ENCODE measurements at places on chromosomes 13 and 19.
A peak's percentile ranks its signal among the peaks of the same experiment; 100 is the strongest.

DNA sequence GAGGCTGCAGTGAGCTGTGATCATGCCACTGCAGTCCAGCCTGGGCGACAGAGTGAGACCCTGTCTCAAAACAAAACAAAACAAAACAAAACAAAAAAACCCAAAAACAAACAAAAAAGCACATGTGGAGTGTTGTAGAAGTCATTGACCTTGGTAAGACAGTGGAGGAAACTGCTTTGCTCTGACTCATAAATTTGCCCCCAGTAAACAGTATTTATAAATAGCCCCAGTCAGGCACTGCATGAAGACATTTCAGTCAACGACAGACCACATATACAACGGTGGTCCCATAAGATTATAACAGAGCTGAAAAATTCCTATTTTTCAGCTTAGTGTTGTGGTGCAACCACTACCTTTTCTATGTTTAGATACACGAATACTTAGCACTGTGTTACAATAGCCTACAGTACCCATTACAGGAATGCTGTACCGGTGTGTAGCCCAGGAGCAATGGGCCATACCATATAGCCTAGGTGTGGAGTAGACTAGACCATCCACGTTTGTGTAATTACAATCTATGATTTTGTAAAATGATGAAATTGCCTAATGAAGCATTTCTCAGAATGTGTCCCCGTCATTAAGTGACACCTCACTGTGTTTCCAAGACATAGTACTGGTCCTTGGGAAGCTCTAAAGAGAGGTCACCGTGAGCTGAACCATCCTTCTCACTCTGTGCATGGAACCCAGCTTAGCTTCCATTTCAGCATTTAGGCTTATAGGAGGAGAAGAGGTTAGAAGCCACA, 1.1 kb downstream of the ARL11 start:
- DNase-seq = no peak

DNA sequence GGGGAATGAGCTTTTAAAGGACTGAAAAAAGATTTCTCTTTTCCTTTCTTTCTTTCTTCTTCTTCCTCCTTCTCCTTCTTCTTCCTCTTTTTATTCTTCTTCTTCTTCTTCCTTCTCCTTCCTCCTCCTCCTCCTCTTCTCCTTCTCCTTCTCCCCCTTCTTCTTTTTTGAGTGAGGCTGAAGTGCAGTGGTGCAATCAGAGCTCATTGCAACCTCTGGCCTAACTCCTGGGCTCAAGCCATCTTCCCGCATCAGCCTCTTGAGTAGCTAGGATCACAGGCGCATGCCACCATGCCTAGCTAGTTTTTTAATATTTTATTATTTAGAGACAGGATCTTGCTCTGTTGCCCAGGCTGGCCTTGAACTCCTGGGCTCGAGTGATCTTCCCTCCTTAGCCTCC, 120.9 kb upstream of the KL start:
- no peak for DNase-seq

GRCh38 chr19:8305798-8306197, 2.4 kb downstream of the CD320 start:
- no peak for DNase-seq

GRCh38 chr13:48449656-48450055, 36.7 kb upstream of the LPAR6 start:
- DNase-seq = no peak

DNA sequence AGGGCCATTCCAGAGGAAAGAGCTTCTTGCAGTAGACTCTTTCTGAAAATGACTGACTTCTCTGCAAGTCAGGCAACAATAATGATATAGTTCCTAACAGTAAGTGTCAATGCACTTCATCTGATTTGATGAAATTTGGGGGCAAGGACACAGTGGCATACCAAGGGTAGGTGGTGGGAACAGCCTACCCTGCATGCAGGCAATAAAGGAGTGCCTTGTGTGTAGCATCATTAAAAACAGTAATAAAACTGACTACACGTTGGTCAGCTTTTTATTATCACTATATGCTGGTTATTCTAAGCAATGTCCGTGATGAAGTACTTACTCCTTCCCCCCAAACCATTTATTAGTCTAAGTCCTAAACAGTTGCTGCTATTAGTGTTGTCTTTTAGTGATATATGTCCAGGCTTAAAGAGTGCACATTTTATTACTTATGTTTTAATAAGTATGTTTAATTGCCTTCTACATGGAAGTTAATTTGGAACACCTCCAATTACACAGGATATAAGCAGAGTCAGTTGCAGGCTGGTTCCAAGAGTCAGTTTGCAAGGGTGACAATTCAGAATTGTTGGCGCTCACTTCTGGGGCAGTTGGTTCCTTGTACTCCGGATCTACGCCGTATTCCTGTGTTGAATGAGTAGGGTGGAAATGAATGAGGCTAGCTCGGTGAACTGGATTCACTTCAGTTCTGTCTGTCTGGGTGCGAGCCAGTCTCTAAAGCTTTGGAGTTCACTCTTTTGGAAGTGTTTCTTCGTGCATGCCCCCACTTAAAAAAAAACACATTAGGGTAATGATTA, 84.0 kb downstream of the RGCC start:
- DNase-seq = no peak

DNA sequence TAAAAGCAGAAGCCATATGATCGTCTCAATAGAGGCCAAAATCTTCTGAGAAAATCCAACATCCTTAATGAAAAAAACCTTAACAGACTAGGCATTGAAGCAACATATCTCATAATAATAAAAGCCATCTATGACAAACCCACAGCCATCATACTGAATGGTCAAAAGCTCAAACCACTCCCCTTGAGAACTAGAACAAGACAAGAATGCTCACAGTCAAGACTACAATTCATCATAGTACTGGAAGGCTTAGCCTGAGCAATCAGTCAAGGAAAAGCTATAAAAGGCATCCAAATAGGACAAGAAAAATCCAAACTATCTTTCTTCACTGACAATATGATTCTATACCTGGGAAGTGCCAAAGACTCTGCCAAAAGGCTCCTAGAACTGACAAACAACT, 2668.2 kb upstream of the PCDH20 start:
- DNase-seq = no peak

DNA sequence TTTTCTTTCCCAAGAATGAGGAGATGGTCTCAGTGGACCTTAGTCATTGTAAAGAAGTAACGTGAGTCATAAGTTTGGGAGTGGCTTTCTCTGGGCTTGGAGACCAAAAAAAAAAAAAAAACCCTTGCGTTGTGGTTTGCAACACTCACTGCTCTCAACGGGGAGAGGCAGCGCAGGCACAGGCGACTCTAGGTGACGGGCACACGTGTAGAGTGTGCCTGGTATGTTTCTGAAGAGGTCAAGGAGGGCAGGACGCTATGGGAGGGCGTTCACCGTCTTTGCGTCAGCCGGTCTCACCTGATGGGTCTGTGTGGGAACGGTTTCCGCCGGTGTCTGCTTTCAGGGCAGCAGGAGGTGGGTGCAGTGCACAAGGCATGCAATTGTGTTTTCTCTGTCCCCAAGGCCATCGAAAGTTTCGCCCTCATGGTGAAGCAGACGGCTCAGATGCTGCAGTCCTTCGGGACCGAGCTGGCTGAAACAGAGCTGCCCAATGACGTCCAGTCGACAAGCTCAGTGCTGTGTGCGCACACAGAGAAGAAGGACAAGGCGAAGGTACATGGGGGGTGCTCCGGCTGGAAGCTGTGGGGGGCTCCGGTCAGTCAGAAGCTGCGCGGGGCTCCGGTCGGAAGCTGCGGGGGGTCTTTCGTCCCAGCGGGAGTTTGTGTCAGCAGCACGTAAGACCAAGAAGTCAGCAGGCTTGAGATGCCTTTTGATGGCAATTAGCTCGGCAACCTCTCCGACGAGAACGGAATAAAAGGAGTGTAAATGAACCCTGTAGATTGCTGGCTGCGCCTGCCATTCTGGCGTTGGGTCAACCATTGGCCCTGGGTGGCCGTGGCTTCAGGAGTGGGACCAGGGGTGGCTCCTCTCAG, 40.8 kb upstream of the F7 start:
- DNase-seq = no peak

- DNase-seq = no peak
These were observed 296.5 kb downstream of the MZT1 start for GRCh38 chr13:72430923-72431322.

DNA sequence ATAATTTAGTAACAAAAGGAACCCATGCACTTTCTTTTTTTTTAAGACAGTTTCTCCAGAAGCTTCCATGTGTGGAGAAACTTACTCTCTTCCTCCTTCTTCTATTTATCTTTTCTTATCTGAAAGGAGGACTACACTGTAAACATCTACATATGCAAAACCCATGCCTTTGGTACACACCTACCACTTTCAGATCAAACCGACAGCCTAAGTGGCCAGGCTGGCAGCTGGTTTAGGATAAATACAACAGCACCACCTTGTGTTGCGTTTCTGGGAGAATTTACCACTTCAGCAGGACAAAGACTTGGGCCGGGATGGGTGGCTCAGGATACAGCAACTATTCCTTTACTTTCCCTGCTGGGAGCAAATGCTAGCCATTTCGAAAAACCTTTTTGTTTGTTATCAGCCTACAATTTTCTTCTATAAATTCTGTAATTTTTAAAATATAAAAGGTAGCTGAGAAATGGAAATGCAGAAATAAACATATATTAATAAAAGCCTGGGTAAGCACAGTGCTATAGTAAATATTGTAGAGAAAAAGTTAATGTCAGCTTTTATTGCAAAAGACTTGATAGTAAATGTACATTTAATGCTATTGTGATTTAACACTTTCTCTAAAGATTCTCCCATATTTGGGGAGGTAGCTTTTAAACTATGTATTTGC, 94.0 kb upstream of the RFC3 start:
- peak; percentile 34 for DNase-seq
